ENCODE measurements at places on chromosomes 1 and 21.

GRCh38 chr1:56963667-56964066, 2.1 kb downstream of the C8B start:
- DNase-seq = no peak

DNA sequence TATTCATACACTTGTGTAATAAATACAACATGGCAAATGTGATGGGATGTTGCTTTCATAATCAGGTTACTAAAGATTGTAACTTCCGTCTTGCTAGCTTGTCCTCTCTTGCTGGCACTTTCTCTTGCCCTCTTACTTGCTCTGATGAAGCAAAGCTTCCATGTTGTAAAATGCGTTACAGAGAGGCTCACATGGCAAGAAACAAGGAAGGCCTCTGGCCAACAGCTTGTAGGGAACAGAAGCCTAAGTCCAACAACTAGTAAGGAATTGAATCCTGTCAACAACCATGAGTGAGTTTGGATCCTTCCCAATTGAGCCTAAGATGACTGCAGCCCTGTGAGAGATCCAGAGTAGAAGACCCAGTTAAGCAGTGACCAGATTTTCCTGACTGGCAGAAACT, 15.4 kb downstream of the TMED5 start:
- no peak for DNase-seq

DNA sequence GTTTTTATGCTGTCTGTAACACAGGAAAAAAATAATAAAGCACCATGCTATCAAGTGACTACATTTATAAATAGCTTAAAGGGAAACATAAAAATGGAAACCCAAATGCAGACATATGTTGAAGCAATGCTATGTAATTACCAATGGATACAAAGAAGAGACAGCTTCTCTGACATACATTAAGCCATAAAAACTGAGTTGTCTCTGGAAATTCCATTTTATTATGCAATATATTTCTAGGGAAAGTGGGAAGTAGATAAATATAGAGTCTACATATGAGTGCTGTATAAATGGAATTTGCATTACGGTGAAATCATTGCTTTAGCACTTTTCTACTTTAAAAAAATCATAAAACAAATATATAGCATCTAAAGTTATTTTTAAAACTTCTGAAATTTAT, 135.2 kb upstream of the COL11A1 start:
- no peak for DNase-seq

DNA sequence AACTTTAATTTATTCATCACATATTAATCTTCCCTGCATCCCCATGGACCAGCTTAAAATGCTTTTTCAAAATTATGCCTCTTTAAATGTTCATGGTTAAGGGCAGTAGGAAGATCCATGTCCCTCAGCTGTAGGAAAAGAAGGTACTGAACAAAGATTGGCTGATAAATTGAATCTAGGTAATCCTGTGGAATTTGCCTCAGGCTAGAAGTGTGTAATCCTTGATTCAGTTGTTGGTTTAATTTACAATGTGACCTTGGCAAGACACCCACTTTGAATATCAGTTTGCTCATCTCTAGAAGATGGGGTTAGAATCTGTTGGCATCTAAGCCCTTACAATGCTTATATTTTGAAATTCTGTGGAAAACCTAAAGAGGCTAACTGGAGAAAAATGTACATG, 6.1 kb downstream of the TTC4 start:
- DNase-seq = no peak

GRCh38 chr21:31022306-31022705, 16.0 kb downstream of the KRTAP19-8 start:
- no peak for DNase-seq

- no peak for DNase-seq
Measured at GRCh38 chr1:70717656-70718055, 306.6 kb downstream of the CTH start.

GRCh38 chr21:25518491-25518911, 88.8 kb downstream of the MRPL39 start:
- DNase-seq = no peak

DNA sequence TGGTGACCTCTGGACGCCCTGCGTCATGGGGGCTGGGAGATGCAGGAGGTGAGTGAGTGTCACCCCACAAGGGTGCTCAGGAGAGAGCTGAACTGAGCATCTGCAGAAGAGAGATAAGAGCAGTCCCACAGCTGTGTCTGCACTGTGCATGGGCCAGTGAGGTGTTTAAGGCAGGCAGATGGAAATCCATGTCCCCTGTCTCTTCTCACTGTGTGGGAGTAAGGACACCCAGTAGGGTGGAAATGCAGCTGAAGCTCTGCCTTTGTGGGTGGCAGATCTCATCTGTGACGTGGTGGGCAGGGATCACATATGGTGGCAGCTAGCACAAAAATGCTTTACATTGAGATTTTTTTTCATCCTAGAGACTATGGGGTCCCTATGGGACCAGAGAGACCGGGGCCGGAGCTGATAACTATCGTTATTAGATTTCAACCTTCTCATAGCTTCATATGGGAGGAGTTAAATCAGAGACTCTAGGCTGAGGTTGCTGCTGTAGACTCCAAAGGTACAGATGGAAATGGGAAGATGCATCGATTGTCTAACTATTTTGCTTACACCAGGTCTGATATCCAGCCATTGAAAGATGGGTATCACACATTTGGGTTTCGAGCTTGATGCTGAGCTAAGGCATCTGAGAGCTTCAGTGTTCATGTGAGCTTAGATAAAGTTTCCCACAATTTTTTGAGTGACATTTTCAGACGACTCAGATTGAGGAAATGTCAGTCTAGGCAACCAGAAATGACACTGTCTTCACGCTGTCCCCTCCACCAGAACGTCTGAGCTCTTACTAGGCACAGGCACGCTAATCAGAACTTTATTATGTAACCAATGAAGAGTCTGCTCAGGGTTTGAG, 65.3 kb upstream of the PSEN2 start:
- DNase-seq = no peak

GRCh38 chr1:39094685-39095084, 68.5 kb downstream of the NDUFS5 start:
- no peak for DNase-seq

All from HFF-Myc (cell line).